ENCODE measurements at places on chromosomes 7 and 10.

GRCh38 chr7:152485826-152486225 is 50.0 kb upstream of the KMT2C start:
- DNase-seq, result no peak

DNA sequence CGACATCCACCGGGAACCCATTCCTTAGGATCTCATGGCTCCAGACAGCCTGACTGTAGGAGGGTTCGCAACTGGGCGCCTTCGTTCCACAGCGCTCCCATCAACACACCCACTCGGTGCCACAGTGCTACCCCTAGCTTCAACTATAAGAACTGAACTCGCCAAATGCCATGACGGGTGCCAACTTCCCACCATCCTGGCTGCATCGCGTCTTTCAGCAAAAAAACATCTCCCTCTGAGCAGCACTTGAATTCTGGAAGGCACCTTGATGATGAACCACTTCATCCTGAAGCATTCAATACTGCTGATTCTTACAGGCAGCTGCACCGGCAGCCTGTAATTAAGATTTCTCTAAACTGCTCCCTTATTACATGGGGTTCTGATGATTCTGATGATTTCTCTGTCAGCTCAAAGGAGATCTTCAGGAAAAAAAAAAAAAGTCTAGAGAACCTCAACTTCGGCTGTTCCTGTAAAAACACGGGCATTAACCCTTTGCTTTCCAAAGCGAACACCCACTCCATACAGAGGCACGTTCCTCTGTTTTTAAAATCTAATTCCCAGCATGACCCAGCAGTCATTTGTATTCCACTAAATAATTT is 1.3 kb downstream of the CYTH3 start:
- no peak for DNase-seq

DNA sequence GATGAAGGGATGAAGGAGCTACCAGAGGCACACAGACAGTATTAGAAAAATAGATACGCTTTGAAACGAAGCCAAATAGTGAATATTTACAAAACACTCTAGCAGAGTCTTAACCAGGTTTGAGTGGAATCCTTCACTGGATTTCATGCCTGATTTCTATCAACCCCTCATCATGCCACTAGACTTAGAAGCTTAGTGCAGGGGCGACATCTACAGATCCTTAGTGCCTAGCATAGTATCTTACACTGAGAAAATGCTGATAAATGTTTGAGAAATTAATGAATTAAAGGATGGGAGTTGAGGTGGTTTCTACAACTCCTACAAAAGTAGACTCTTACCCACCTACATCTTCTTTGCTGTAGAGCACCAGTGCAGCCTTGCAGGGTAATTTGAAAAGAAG is 54.7 kb upstream of the CCNJ start:
- no peak for DNase-seq

DNA sequence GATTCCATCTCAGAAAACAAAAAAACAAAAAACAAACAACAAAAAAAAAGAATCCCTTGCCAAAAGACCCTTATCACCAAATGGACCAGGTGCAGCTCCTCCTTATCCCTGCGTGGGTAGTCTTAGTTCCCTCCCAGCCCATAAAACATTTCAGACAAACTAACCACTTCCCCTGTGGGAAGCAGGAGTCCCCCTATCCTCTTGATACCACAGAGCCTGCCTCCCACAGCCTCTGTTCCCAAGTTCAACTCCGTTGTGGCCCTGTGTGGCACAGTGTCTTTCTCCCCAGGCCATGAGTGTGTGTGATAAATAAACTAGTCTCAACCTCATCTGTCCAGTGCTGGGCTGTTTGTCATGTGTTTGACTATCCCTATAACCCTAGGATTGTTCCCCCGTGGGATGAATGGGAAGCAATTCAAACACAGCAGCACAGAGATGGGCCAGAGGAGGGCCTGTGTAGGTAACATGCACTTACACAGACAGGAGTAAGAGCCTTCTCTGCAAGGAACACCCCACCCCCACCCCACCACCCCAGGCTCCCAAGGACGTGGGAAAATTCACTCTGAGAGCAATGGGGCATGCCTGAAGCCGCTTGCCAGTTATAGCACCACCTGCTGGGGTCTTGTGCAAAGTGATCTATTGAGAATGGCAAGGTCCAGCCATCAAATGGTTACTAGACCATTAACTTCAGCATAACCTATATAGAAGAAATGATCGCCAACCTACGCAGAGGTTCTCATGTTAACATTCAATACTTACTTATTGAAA is 147.1 kb upstream of the GHITM start:
- no peak for DNase-seq

DNA sequence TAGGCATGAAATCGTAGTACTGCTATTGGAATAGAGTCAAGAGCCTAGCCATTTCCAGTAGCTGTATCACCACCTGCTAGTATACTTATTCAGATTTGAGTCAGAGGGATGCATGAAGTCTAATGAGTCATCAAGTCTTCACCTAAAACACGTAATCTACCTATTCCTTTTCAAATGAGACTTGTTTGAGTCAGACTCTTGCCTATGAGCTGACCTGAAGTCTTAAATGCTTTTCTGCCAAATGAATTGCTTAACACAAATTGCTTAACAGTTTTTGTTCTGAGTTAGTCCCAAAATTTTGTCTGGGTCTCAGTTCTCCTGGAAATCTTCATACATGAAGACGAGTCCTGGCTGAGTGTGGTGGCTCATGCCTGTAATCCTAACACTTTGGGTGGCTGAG is 165.2 kb downstream of the GNAT3 start:
- peak; percentile 86 for DNase-seq

DNA sequence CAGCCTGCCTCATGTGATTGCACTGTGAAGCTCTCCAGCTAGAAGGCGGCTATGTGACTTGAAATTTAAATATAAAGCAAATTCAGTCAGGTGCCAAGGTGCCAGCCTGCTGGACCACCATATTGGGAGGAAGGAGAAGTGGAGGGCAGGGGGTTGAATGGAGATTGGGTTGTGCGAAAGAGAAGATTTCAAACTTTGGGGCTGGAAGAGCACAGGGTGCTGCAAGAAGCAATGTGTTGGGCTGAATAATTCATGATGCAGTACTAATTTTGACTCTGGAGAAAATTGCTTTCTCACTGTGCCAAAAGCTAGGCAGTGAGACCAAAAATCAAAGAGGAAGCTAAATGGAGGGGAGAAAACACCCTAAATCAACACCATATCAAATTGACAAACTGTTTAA is 335.3 kb downstream of the NRG3 start:
- DNase-seq, result no peak

GRCh38 chr10:109480836-109481235 is 442.5 kb downstream of the XPNPEP1 start:
- DNase-seq, result no peak

- DNase-seq, result no peak
These were observed 89.3 kb upstream of the RET start for GRCh38 chr10:42987575-42987974.

DNA sequence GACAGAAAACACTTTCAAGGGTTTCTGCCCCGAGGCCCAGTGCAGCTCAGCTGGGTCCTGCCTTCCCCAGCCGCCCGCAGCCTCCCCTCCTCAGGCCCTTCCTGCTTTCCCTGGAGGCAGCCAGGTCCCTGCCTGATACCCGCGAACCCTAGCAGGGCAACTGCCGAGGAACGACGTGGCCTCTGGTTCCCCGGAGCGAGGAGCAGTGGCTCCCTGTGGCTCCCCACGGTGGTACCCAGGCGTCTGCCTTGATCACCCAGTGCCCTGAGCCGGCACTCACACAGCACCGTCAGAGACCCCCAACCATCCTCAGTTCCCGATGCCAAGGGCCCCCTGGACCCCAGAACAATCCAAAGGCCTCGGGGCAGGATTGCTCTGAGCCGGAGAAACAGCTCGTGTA is 58.3 kb downstream of the CFAP46 start:
- no peak for DNase-seq

DNA sequence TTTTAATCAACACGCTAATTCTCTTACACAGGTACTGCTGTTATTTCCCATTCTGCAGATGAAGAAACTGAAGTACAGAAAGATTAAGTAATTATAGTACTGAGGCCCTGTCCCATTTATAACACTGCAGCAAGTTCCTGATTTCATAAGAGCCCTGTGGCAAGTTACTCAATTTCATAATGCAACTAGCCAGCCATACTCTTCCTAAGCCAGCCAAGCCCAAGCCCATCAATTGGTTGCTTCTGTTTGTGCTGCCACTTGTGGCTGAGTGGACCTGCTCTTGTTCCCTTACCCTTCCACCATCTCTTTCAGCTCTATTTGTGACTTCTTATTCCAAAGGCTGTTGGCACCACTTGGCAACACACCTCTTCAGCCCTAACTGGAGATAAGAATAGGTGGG is 19.7 kb upstream of the PRPF18 start:
- DNase-seq, result no peak

GRCh38 chr7:116571037-116571436 is 46.2 kb downstream of the CAV1 start:
- DNase-seq, result no peak

- DNase-seq, result no peak
These were observed 12.5 kb downstream of the NUDCD3 start for GRCh38 chr7:44477938-44478337.

DNA sequence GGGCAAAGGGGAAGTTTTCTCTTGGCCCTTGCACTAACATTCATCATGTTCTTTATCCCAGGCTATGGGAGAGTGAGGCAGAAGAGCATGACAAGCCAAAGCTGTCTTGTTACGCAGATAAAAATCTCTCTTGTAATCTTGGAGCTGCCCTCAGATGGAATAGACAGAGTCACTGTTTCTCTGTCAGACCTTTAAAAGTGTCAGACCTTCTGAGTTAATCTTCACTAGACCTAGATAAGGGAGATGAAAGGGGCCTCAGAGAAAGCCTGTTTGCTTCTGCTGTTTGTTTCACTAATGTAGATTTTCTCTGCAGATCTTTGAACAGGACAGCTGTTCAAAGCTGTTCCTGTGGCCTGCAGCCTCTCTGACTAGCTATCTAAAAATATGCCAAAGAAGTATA is 112.9 kb downstream of the KIF20B start:
- no peak for DNase-seq

DNA sequence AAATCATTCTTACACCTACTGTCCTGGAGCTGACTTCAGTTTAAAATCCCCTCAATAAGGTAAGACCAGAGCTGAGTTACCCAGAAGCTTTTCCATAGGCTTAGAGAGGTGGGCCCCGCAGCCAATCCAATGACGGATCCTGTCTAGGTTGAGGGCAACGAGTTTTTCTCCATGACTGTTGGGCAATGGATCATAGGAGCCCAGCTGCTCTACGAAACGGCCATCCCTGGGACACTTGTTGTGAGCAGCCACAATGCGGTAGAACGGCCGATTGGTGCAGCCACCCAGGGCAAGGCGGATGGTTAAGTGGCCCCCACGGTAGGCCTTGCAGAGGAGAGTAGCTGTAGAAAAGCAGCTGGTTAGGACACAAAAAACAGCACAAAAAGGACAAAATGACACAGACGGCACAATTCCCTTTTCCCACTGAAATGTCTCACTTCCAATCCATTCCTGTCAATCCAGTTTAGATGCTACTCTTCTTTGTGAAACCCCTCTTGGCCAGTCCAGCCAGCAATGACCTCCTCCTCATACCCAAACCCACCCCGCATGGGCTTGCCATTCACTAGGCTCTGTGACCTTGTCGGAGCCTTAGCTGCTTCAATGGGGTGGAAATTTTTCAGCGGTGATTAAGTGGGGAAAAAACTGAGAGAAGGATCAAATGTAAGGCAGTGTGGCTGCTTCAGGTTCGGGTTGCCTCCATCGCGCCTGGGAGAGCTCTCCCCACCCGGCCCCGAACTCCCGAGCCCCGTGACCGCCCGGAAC is 580 bp downstream of the MRPS16 start:
- DNase-seq, result no peak

DNA sequence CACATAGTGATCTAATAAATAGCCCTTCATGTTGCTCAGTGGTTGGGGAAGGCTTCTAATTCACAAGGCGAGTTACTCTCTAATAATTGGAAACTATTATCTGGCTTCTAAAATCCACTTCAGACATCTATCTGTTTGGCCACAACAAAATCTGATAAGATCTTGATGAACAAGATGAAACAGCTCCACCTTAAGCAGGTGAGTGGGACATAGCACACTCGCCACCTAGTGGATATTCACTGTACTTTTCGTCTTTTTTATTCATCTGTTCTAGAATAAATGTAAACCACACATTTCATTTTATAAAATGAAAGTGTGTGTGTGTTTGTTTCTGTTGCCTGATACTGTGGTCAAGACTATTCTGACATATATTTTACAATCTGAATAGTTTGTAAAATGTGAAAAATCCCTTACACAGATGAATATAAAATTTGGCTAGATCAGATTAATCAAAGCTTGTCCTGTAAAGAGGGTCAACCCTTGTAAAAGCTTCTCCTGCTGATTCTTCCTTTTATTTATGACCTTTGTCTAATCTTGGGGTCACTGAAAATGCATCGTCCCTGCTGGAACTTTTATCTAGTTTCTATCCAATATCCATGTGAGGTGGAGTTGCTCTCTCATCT is 26.5 kb upstream of the CNTNAP2 start:
- peak; percentile 0 for DNase-seq

- DNase-seq, result no peak
These were observed 5.6 kb upstream of the PPP1R35 start for GRCh38 chr7:100441641-100442535.

DNA sequence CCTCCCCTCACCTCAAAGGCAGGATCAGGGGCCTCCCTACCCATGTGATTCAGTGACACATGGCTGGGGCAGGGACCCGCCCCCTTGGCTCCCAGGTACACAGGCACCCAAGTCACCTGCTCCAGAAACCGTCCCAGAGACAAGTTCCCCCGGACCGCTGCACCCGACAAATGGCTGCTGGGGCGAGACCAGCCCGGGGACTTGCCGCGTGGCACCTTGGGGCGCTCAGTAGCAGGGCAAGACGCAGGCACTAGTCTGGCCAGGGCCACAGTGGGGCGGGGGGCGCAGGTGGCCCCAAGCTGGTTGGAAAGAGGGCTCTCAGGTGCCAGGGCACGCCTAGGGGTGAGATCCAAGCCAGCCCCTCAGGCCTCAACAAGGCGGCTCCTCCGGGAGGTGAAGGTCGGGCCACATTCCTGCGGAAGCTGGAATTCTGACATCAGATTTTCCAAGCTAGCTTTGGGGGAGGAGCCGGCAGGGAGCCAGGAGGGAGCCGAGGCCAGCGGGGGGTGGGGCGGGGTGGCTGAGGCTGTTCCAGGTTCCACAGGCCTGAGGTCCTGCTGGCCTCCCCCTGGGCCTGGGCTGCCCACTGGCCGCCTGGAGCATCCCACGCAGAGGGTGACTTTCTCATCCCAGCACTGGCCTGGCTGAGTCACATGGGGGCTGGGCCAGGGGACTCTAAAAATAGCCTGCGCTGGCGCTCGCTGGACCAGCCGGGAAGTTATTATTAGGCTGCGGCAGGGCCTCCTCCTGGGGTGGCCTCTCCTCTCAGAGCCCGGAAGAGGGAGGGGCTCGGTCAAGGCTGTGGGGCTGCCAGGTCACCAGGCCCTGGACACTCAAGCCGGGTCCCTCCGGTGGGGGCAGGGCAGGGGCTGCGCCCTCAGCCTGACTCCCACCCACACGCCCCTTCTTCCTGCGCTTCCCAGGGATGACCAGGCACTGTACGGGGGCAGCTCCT is 20.5 kb upstream of the INPP5A start:
- DNase-seq, result peak; percentile 88

Measured in kidney epithelial cell (primary cell).